ENCODE measurements at places on chromosomes 5 and 9. TPM values are rescaled to one million over a fixed set of nuclear protein-coding genes. Genes with fewer than 3 reads are reported as not detected.

Gene NUP214
- 36.0 TPM for total RNA-seq

Gene KCTD16
- total RNA-seq: 1.5 TPM

GRCh38 chr9:111937781-111938426 is 41.3 kb downstream of the UGCG start:
- H3K4me1 ChIP-seq: peaks cover 38% of the 10 kb centered on the region
- H3K27ac ChIP-seq: no peak overlapping the region
- H3K4me3 ChIP-seq: no peak overlapping the region
- no peaks in the 10 kb centered on the region for H3K27me3 ChIP-seq
- peaks cover 21% of the 10 kb centered on the region for H3K36me3 ChIP-seq
- no peak for DNase-seq

- H3K36me3 ChIP-seq: no peaks in the 10 kb centered on the region
- peaks cover 7% of the 10 kb centered on the region for H3K4me1 ChIP-seq
- no peak for DNase-seq
- no peaks in the 10 kb centered on the region for H3K27me3 ChIP-seq
- no peak overlapping the region for H3K27ac ChIP-seq
Observed at GRCh38 chr5:30390095-30390494, 803.4 kb upstream of the CDH6 start.
